ENCODE measurements at places on chromosomes 1 and 21.

GRCh38 chr1:160166166-160166868 is 14.9 kb downstream of the ATP1A4 start:
- H3K4me3 ChIP-seq: no peak overlapping the region
- H3K27me3 ChIP-seq: peaks cover 12% of the 10 kb centered on the region
- H3K27ac ChIP-seq: no peak overlapping the region
- H3K4me1 ChIP-seq: peaks cover 38% of the 10 kb centered on the region

DNA sequence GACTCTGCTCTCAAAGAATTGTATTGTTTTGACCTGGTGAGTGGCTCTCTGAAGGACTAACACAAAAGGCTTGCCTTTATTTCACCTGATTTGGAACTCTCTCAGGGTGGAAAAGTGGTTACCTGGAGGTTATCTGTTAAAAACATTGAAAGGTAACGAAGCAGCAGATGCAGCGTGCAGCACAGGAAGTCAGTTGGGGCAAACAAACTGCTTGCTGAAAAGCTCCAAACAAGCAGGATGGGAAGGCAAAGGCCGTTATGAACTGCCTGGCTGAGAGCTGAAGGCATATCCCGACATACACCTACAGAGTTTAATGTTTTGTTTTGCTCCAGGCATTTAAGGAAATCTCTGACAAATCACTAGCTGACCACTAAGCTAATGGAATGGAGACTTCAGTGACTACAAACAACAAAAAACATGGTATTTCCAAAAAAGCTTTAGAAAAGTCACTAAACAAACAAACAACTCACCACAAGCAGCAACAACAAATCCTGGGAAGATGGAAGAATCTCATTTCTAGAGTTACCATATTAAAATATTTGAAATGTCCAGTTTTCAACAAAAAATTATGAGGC is 44.3 kb upstream of the BATF3 start:
- H3K4me3 ChIP-seq: no peak overlapping the region
- H3K36me3 ChIP-seq: peaks cover 20% of the 10 kb centered on the region
- H3K27ac ChIP-seq: no peak overlapping the region
- no peak for DNase-seq
- peaks cover 40% of the 10 kb centered on the region for H3K4me1 ChIP-seq
- no peaks in the 10 kb centered on the region for H3K27me3 ChIP-seq

GRCh38 chr1:20148571-20149500 is 9.7 kb downstream of the PLA2G2F start:
- H3K4me1 ChIP-seq: peaks cover 3% of the 10 kb centered on the region
- peaks cover 2% of the 10 kb centered on the region for H3K27me3 ChIP-seq
- no peaks in the 10 kb centered on the region for H3K36me3 ChIP-seq
- no peak overlapping the region for H3K27ac ChIP-seq

DNA sequence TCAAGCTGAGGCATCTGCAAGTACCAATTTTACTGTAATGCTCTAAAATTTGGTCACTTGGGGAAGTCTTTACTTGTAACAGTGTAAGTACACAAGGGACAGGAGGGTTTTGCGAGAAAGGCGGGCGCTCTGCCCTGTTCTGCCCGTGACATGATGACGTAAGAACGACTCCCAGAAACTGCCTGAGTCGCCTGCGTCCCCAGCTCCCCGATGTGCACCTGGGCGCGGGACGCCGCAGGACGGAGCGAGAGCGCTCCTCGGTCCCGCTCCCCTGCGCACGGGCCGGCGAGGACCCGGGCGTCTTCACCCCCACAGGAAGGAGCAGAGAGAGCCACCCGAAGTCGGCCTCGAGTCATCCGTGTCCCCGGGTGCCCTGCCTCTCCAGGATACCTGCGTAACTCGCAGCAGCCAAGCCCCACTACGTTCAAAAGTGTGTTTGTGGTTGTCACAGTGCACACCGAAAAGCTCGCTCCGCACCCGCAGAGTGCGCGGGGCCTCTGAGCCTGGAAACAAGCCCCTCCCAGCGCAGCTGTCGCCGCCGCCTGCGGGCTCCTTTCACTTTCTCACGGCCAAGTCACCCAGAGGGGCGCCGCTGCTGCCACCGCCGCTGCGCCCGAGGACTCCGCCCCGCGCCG is 3.3 kb upstream of the ZBTB18 start:
- H3K4me3 ChIP-seq: peak overlapping the region; percentile 94
- peak overlapping the region; percentile 93 for H3K27ac ChIP-seq
- H3K36me3 ChIP-seq: no peaks in the 10 kb centered on the region
- H3K4me1 ChIP-seq: peaks cover 26% of the 10 kb centered on the region

DNA sequence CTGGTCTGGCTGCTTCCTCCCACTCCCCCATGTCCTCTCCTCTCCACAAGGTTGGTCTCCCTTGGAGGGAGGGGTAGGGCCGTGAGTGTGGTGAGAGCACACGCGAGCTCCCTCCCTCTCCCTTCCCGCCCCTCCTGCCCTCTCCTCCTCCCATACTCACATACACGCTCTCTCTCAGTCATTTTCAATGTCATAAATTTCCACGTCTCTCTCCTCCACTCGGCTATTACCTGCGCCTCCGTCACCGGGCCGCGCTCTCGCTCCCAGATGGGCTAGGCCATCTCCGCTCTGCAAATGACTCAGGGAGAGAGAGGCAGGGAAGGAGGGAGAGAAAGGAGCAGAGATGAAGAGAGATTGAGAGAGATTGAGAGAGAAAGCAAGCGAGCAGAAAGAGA is 36.7 kb upstream of the DMBX1 start:
- peaks cover 2% of the 10 kb centered on the region for H3K4me1 ChIP-seq
- H3K27ac ChIP-seq: no peak overlapping the region
- peaks cover 54% of the 10 kb centered on the region for H3K27me3 ChIP-seq
- H3K4me3 ChIP-seq: no peak overlapping the region
- DNase-seq: no peak

DNA sequence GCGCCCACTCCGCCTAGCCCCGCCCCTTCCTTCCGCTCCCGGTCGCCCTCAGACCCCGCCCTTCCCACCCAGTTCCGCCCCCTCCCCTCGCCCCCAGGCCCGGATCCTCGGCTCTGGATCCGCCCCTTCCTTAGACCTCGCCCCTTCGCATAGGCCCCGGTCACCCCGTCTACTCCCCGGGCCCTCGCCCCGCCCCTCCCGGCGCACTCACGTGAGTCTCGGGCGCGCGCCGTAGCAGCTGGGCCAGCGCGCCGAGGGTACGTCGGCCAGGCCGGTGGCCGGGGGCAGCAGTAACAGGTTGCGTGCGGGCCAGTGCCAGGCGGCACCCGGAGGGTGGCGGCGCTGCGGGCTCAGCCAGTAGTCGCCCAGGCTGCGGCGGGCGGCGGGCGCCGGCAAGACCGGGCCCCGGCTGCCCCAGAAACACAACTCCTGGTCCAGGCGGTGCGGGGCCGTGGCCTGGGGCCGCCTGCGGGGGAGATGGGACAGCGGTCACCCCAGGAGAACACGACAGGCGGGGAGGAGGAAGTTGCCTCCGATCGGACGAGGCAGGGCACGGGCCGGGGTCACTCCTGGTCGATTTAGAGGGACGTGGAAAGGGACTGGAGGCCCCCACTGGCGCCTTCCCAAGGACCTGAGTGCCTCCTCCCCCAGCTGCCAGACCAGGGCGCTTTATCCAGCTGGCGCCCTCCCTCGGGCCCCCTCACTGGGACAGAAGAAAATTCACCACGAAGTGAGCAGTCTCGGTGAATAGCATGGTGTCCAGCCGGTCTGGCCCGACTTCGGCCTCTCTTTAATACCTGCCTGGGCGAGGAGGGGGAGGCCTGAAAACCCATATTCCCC is 10.7 kb downstream of the FAM229A start:
- H3K4me1 ChIP-seq: peaks cover 34% of the 10 kb centered on the region
- DNase-seq: peak; percentile 88
- H3K4me3 ChIP-seq: peak overlapping the region; percentile 80
- H3K27ac ChIP-seq: peak overlapping the region; percentile 42
- no peaks in the 10 kb centered on the region for H3K27me3 ChIP-seq

DNA sequence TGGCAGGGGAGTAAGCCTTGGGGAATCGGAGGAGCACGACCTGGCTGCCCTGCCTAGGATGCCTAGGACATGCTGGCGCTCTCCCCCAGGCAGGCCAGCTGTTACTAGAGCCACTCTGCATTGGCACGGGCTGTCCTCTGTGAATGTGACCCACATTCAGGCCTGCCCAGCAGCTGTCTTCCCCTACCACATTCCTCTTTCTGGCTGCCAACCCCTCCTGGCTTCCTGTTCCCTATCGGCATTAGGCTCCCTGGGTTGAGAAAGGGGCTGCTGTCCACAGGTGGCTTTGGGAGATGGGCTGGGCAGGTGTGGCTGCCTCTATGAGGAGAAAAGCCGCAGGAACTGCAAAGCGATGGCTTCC is 2.3 kb upstream of the NFASC start:
- no peaks in the 10 kb centered on the region for H3K4me1 ChIP-seq
- H3K36me3 ChIP-seq: no peaks in the 10 kb centered on the region
- DNase-seq: no peak
- peaks cover 7% of the 10 kb centered on the region for H3K27me3 ChIP-seq
- no peak overlapping the region for H3K27ac ChIP-seq
- no peak overlapping the region for H3K4me3 ChIP-seq

DNA sequence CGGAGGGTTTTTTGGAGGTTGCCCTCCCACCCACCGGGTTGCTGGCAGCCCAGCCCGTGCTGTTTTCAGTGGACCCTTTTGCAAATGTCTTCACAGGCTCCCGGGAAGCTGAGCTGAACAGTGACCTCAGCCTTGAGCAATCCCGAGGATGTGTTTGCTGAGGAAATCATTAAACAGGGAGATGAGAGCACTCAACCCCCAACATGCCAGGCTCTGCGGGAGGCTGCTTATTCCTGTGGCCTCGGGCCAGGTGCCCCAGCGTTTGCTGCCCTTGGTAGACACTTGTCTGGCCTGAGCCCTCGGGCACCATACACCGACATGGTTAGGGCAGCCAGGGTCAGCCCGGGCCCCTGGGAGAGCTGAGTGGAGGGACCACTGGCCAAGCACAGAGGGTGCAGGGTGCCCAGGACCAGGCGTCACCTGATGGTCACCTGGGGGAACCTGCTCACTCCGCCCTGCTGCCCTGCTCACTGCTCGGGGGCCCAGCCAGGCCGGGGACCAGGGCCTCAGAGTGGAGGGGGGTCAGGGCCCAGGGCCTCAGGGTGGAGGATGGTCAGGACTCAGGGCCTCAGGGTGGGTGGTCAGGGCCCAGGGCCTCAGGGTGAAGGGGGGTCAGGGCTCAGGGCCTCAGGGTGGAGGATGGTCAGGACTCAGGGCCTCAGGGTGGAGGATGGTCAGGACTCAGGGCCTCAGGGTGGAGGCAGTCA is 42.5 kb upstream of the POFUT2 start:
- peaks cover 1% of the 10 kb centered on the region for H3K27me3 ChIP-seq
- H3K4me1 ChIP-seq: peaks cover 3% of the 10 kb centered on the region
- no peak overlapping the region for H3K27ac ChIP-seq
- H3K36me3 ChIP-seq: no peaks in the 10 kb centered on the region
- no peak for DNase-seq
- no peak overlapping the region for H3K4me3 ChIP-seq

- H3K27ac ChIP-seq: no peak overlapping the region
- H3K4me1 ChIP-seq: peaks cover 18% of the 10 kb centered on the region
- no peak overlapping the region for H3K4me3 ChIP-seq
These were observed 2.7 kb upstream of the PSMD4 start for GRCh38 chr1:151251656-151252470.

GRCh38 chr1:59565611-59566410 is 248.9 kb upstream of the HOOK1 start:
- H3K4me3 ChIP-seq: no peak overlapping the region
- H3K36me3 ChIP-seq: no peaks in the 10 kb centered on the region
- H3K4me1 ChIP-seq: peaks cover 12% of the 10 kb centered on the region

DNA sequence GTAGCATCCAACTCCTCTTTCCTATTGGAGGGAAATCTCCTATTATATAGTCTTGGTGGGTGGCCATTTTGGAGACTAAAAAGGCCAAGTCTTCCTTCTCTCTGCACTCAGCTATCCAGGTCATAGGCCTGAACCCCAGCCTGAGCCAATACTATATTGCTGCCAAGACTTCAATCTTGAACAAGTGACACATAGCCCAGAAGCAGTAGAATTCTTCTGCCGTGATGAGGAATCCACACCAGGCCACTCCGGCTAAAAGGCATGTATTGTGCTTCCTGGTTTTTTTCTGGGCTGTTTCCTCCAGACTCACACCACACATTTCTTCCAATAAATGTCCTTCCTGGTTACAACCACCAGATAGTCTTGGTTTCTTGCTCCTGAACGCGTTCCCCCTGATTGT is 43.0 kb downstream of the ATF3 start:
- no peaks in the 10 kb centered on the region for H3K4me1 ChIP-seq
- H3K4me3 ChIP-seq: no peak overlapping the region
- no peaks in the 10 kb centered on the region for H3K36me3 ChIP-seq

GRCh38 chr1:93672069-93672468 is 9.6 kb downstream of the BCAR3 start:
- DNase-seq: no peak
- H3K27me3 ChIP-seq: no peaks in the 10 kb centered on the region
- no peak overlapping the region for H3K27ac ChIP-seq
- H3K36me3 ChIP-seq: no peaks in the 10 kb centered on the region
- no peaks in the 10 kb centered on the region for H3K4me1 ChIP-seq

DNA sequence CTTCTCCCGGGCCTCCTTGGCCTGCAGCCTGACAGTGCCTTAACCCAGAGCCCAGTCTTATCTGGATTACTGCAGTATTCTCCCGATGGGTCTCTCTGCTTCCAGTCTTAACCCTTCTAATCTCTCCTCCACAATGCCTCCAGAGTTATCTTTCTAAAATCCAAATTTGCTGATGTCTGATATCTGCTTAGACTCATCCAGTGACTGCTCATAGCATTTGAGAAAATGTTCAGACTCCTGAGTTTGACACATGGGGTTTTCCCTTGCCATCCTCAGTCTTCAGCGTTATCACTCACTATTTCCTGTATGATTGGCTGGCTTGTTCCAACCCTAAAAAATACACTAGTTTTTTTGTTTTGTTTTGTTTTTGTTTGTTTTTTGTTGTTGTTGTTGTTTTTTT is 102.0 kb downstream of the FMN2 start:
- no peak overlapping the region for H3K4me3 ChIP-seq
- peaks cover 10% of the 10 kb centered on the region for H3K27me3 ChIP-seq
- peaks cover 2% of the 10 kb centered on the region for H3K4me1 ChIP-seq
- H3K27ac ChIP-seq: no peak overlapping the region
- no peaks in the 10 kb centered on the region for H3K36me3 ChIP-seq

- DNase-seq: no peak
- H3K4me1 ChIP-seq: peaks cover 5% of the 10 kb centered on the region
- no peaks in the 10 kb centered on the region for H3K36me3 ChIP-seq
- no peak overlapping the region for H3K27ac ChIP-seq
These were observed 10.0 kb upstream of the TRIM62 start for GRCh38 chr1:33191731-33192275.

DNA sequence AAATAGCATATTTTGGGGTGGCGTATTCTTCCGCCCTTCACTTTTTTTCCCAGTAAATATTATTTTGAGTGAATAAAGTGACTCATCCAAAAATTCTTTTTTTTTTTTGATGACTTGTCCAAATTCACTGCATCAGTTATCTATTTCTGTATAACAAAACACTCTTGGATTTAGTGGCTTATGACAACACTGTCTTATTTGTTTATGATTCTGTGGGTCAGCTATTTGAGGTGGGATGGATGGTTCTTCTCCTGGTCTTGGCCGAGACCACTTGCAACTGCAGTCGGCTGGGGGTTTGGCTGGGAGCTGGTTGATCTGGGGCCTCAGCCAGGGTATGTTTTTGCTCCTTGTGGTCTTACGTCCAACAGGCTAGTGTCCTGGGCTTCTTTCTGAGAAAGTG is 39.9 kb upstream of the SRSF10 start:
- no peaks in the 10 kb centered on the region for H3K4me1 ChIP-seq
- no peaks in the 10 kb centered on the region for H3K27me3 ChIP-seq
- H3K36me3 ChIP-seq: no peaks in the 10 kb centered on the region
- H3K4me3 ChIP-seq: no peak overlapping the region
- H3K27ac ChIP-seq: no peak overlapping the region
- DNase-seq: no peak
